ENCODE measurements at places on chromosomes 3 and 15. TPM values are rescaled to one million over a fixed set of nuclear protein-coding genes. Genes with fewer than 3 reads are reported as not detected.

The BCL6 gene
- 74.0 TPM for total RNA-seq

The AGBL1 gene
- total RNA-seq = 0.94 TPM

The GPR87 gene
- not detected for total RNA-seq

The ZNF80 gene
- 0.74 TPM for total RNA-seq

The TMEM158 gene
- 11.2 TPM for total RNA-seq

The TOMM70 gene
- 35.4 TPM for total RNA-seq

The GPR62 gene
- 0.50 TPM for total RNA-seq

The C3orf85 gene
- total RNA-seq = not detected

The SLC28A2 gene
- not detected for total RNA-seq

The GPR176 gene
- 34.1 TPM for total RNA-seq

The PLCB2 gene
- 8.8 TPM for total RNA-seq

The AHSG gene
- total RNA-seq = 0.81 TPM

The PCBP4 gene
- 47.1 TPM for total RNA-seq

The ZNF620 gene
- total RNA-seq = 4.2 TPM

The GADL1 gene
- total RNA-seq = 0.08 TPM
